ENCODE measurements at places on chromosomes 12 and 14.
A peak's percentile ranks its signal among the peaks of the same experiment; 100 is the strongest.

- no peak for DNase-seq
These were observed 46.4 kb upstream of the CHST11 start for GRCh38 chr12:104410326-104410725.

- no peak for DNase-seq
These were observed 4.9 kb downstream of the TEX52 start for GRCh38 chr12:2851931-2852330.

- no peak for DNase-seq
These were observed 34.0 kb downstream of the ALG10B start for GRCh38 chr12:38350342-38351174.

DNA sequence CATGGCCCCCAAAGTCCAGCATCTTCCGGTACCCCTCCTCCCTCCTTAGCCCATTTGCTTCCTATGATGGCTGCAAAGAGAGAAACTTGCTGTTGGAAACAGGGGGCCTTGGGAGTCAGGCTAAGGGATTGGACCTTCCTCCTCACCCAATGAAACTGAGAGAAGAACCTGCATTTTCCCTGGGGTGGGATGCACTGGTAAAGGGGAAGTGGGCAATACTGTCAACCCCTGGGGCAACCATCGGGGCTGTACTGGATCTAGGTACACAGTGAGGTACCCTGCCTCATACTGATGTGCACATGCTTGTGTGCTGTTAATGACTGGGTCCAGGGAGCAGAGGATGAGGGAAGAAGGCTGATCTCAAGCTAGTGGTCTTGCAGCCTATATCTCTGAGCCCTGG lies 11.0 kb upstream of the JPH4 start:
- no peak for DNase-seq

GRCh38 chr12:92145481-92145730 lies 240 bp downstream of the BTG1 start:
- DNase-seq, result no peak

DNA sequence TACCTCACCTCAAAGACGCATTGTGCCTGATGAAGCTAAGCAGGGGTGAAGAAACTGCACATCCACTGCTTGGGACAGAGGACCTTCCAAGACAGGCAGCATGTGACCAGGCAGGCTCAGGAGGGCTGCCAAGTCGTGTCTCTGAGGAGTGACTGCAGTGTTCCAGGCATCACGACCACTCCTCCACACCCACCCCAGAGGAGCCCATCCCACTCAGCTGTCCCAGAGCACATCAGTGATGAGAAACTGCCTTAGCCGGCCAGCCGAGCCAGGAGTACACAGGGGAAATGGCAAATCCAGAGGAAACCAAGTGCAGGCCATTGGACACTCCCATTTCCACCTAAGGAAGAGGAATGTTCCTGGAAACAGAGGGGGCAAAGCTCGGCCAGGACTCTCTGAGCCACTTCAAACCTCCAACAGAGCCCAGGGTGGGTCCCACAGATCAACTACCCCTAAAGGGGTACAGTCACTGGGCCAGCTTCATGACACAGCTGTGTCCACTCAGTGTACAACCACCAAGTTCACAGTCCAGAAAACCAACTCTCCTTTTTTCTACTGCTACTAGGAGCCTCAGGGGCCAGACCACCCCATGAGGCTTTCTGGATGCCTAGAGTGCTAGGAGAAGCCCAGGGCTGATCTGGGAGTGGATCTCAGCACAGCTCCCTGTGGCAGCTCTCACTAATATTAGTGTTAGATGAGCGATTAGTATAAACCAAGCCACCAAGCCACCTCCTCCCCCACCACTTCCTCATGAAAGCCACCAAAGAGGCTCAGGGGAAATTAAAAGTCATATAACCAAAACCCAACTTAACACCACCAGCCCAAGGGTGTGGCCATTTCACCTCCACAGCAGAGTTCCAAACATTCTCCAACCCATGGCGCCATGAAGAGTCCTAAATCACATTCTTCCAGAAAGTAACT lies 15.4 kb downstream of the PXN start:
- DNase-seq, result no peak

GRCh38 chr14:79091381-79091963 lies 921.3 kb downstream of the NRXN3 start:
- DNase-seq, result no peak

- DNase-seq, result no peak
These were observed 64.6 kb upstream of the LMO3 start for GRCh38 chr12:16670456-16671050.

GRCh38 chr14:101735453-101735852 lies 26.1 kb upstream of the PPP2R5C start:
- no peak for DNase-seq

GRCh38 chr12:52151837-52152783 lies 39.7 kb downstream of the KRT80 start:
- DNase-seq, result peak; percentile 86

DNA sequence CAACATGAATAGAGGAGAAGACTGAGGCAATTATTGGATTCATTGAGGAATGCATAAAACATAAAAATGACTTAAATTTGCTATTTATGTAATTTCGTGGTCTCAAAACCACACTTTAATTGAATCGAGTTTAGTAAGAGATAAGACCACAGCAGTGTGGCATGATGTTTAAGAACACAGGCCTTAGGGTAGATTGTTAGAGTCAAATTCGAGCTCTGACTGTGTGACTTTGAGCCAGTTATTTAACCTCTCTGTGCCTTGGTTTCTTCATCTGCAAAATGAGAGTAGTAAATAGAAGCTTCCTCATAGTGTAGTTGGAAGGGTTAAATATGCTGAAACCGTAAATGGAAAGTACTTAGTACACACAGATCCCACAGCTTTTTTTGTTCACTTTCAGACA lies 9.3 kb upstream of the SSTR1 start:
- DNase-seq, result no peak

GRCh38 chr12:104312654-104313053 lies 9.1 kb downstream of the EID3 start:
- DNase-seq, result no peak

DNA sequence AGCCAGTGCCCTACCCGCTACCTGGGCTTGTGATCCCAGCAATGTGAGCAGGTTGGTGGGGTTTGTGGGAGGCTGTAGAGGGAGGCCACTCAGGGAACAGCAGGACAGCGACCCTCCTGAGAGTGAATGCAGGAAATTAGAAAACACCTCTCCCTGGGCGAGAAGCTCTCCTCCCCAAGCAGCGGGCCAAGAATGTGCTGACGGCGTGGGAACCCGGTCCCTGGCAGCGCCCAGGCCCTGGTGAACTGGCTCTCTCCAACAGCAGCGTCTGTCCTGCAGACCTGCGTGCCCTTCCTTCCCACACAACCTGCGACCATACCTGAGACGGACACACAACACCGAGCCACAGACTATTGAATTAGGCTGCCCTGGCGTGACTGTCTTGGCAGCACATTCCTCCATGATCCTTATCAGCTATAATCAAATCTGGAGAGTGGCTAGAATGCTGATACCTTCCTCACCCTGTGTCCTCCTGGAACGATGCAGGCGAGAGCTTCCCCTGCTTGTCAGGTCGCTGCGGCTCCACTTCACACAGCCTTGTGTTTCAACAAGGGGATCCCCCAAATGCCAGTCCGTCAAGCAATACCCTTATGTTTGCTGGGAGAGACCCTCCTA lies 114.8 kb upstream of the GSC start:
- DNase-seq, result no peak

DNA sequence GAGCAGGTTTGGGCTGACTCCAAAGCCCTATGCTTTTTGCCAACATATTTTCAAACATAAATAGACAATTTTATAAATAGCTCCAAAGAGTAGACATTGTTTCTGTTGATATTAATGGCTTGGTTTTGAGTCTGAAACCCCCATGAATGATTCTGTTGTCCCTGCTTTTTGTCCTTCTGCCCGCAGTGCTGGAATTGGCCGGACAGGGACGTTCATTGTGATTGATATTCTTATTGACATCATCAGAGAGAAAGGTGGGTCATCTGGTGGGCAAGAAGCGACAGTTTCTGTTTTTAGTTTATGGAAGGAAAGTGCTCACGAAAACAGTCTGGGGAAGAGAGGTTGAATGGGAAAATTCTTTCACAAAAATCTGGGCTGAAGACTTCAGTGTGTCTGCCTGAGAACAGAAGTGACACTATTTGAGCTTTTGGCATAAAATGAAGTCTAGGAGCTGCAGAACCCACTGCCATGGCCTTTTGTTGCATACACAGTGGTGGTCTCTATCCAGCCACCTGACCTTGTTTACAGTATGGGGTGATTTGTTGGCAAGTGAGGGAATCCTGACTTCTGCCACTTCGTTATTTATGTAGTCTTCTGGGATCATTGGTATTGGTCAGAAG lies 69.6 kb downstream of the PTPN11 start:
- DNase-seq, result no peak

- DNase-seq, result no peak
These were observed 121.2 kb downstream of the CACNA1C start for GRCh38 chr12:2173971-2174370.

GRCh38 chr14:27917896-27918295 lies 848.7 kb upstream of the FOXG1 start:
- DNase-seq, result no peak

DNA sequence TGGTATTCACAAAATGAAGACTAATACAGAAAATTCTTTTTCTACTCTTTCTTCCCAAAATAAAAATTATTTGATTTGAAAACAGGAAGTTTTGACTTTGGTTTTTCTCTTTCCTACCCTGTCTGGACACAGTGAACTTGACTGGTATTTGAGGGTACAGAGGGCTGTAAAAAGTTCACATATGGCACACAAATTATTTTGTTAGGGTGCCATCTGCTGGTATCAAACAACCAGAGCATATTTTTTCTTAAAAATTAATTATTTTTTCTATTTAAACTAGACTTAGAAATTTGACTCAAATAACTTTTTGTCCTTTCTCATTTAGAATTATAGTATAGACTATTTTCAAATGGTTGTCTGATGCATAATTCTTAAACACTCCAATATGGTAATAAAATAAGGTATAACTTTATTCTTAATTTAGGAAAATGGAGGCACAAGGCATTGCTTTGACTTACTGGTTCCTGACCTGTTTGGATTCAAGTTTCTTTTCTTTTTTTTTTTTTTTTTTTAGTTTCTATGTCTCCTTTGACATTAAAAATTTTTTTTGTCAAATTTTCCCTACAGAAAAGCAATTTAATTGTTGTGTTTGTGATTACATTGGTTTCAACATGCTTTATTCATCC lies 390.6 kb downstream of the PRKD1 start:
- DNase-seq, result no peak

GRCh38 chr12:28489246-28489645 lies 299.0 kb downstream of the CCDC91 start:
- DNase-seq, result no peak

DNA sequence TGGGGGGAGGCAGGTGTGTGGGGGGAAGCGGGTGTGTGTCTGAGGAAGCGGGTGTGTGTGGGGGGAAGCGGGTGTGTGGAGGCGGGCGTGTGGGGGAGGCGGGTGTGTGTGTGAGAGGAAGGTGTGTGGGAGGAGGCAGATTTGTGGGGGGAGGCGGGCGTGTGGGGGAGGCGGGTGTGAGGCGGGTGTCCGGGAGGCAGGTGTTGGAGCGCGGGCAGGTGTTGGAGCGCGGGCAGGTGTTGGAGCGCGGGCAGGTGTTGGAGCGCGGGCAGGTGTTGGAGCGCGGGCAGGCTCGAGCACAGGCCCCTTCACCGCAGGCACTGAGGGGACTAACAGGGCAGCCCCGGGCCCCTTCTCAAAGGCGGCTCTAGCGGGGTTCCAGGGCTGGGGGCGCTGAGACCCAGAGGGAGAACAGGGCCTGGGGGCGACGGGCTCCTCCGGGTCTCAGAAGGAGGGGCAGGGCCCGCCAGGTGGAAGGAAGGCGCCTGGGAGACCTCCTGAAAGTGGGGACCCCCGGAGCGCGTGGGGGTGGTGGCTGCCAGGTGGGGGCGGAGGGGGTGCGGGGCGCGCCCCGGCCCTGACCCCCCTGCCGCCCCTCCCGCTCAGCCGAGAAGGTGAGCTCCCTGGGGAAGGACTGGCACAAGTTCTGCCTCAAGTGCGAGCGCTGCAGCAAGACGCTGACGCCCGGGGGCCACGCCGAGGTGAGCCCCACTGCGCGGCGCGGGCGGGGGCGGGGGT lies 3.2 kb downstream of the CRIP2 start:
- DNase-seq, result no peak

DNA sequence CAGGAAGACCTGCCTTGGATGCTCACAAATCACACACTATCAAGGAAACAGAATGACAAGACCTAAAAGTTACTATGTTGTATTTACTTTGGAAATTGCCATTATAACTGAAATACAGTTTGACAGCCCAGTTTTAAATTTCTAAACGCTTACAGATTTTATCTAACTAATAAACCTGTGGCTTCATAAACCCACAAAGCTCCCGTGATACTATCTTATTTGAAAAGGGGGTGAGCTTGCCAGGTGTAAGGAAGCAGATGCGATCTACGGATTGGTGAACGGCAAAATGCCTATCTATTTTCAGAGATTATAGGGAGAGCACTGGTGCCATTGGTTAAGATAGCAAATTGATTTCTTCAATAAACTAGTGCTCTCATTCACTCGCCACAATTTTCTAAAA lies 485.5 kb downstream of the BCAT1 start:
- no peak for DNase-seq

DNA sequence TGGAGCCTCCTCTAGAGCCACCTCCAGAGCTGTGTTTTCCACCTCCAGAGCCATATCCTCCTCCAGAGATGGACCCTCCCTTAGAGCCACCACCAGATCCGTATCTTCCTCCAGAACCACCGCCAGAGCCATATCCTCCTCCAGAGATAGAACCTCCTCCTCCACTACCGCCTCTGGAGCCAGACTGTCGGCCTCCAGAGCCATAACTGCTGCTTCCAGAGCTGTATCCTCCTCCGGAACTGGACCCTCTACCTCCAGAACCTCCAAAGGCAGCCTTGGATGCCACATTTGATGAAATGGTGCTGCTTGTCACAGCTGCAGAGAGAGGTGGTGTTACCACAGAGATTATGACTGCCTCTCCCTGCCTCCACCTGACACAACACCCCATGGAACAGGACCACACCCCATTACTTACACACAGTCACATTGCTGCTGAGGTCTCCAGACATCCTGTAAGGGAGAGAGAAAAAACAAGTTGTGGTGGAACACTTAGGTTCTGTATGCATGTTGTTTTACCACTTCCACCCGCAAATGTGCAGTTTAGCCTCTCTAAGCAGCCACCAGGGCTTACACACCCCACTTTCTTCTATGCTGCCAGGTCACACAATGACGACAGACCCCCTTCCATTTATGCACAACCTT lies 6.8 kb downstream of the KRT2 start:
- DNase-seq, result no peak

- DNase-seq, result peak; percentile 32
These were observed 94.1 kb downstream of the PHETA1 start for GRCh38 chr12:111274777-111275176.

GRCh38 chr12:130617219-130617618 lies 98.9 kb downstream of the RIMBP2 start:
- DNase-seq, result no peak

- no peak for DNase-seq
These were observed 19.3 kb upstream of the ST8SIA1 start for GRCh38 chr12:22353615-22354325.

DNA sequence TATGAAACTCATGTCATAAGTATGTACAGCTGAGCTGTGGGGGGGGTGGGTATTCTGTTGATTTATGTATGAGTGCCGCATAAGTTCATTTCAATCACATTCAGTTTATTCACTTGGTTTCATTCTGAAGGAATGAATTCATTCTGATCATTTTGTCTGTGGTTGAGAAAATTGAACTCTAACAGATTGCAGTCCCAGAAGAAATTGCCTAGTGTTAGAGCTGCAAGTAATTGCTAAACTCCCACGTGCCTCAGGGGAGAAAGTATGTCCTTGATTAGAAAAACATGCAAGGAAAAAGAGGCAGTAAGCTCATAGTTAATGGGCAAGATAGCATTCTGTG lies 442.4 kb upstream of the MGAT4C start:
- no peak for DNase-seq

GRCh38 chr14:29348504-29348903 lies 579.1 kb downstream of the PRKD1 start:
- no peak for DNase-seq

- DNase-seq, result no peak
These were observed at the start of gene FGF6 for GRCh38 chr12:4445156-4446101. Gene FGF6 (minus strand): TSS chr12:4445815. CDS start chr12:4445570, 245 bp downstream.

Data from GM12891 (cell line).